Cerebellar cortex (tissue), 1 donor: ENCODE measurements at places on chromosomes 3 and 15.

DNA sequence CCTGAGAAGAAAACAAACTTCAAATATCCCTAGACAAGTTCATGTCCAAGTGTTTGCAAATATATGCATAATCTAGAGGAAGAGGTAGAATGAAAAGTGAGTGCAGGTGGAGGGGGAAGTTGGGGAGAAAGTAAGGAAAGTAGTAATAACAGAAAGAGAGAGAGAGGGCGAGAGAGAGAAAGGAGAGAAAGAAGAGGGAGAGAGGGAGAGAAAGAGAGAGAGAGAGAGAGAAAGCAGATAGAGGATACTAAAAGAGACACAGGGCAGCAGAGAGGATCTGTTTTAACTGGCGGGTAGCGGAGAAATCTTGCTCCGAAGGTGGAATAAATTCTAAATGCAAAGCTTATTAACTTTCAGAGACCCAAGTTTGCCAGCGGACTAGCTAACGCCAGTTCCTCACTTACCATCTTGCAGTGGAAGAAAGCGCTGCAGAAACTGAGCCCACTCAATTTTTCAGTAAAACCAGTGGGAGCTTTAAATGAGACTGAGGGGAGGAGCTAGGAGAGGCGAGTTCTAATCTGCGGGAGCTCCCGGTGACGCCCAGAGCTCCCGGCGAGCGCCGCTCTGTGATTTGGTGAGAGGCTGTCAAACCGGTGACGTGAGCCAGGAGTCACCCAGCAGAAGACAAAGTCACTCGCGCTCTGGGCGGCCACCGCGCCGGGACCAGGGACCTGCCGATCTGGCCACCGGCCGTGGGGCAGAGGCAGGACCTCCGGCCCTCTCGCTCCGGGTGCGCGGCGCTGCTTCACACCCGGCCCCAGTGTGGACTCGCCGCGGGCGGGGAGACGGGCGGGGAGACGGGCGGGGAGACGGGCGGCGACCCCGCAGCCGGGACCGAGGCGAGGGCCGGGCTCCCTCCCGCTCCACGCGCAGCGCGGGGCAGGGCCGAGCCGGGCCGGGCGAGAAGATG is at the start of gene GMNC:
Gene GMNC (minus strand): TSS at position 486 of the 910 bp plus-strand sequence. CDS start 79 bp downstream, at position 407.
- DNase-seq, result peak; percentile 16

GRCh38 chr3:109772520-109772919 is 435.2 kb upstream of the DPPA4 start:
- DNase-seq, result no peak

- DNase-seq, result no peak
Observed at GRCh38 chr3:172101107-172101506, 61.7 kb downstream of the FNDC3B start.

- no peak for DNase-seq
Observed at GRCh38 chr3:42887084-42887483, 11.4 kb upstream of the CYP8B1 start.
